ENCODE measurements at places on chromosomes 6 and 20.

- no peak overlapping the region for H3K4me3 ChIP-seq
- peaks cover 22% of the 10 kb centered on the region for H3K27me3 ChIP-seq
- DNase-seq, result no peak
- H3K36me3 ChIP-seq, result no peaks in the 10 kb centered on the region
- H3K4me1 ChIP-seq, result peaks cover 59% of the 10 kb centered on the region
These were observed 527.1 kb downstream of the QKI start for GRCh38 chr6:163941624-163941976.

DNA sequence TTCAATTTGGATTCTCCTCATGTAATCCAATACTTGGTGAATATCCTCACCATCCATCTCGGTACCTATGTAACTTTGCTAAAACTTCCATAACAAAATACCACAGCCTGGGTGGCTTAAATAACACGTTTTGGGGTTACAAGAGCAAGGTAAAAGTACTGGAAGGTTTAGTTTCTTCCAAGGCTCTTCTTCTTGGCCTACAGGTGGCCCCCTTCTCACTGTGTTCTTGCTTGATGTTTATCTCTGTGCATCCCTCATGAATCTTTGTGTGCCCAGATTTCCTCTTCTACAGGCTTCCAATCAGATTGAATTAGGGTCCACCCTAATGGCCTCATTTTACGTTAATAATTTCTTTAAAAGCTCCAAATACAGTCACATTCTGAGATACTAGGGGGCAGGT is 163.3 kb upstream of the HCRTR2 start:
- H3K27ac ChIP-seq, result no peak overlapping the region
- H3K4me3 ChIP-seq, result no peak overlapping the region
- no peak for DNase-seq
- H3K36me3 ChIP-seq, result no peaks in the 10 kb centered on the region
- H3K4me1 ChIP-seq, result no peaks in the 10 kb centered on the region

DNA sequence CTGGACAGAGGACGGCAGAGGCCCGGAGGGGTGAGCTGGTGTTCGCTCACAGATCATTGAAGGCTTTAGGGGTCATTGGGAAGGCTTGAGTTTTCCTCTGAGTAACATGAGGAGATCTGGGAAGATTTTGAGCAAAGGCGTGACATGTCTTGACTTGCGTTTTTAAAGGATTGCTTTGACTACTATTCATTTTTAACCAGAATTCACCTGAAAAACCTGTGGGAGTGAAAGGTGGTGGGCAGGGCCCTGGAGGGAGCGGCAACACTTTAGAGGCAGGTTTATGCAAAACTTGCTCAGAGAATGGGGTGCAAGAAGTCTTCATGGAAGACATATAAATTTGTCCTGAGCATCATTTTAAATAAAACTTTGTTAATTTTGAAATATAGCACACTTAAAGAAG is 72.2 kb upstream of the EEF1E1 start:
- peaks cover 45% of the 10 kb centered on the region for H3K4me1 ChIP-seq
- H3K4me3 ChIP-seq, result no peak overlapping the region
- peak overlapping the region; percentile 93 for H3K27ac ChIP-seq
- DNase-seq, result no peak

DNA sequence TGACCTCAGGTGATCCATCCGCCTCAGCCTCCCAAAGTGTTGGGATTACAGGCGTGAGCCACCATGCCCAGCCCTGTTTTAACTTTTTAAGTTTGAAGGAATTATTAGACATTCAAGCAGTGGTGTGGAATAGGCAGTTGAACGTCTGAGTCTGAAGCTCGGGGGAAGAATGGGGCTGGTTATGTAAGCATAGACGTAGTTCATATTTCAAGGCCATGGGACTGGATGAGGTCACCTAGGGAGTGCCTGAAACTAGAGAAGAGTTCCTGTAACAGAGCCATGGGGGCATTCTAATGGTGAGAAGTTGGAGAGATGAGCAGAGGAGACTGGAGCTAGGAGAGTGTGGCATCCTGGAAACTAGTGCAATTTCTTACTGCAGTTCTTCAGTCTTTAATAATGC is 6.4 kb downstream of the CDKAL1 start:
- H3K27me3 ChIP-seq, result no peaks in the 10 kb centered on the region
- H3K36me3 ChIP-seq, result peaks cover 62% of the 10 kb centered on the region
- peaks cover 35% of the 10 kb centered on the region for H3K4me1 ChIP-seq
- H3K27ac ChIP-seq, result peak overlapping the region; percentile 63

GRCh38 chr6:131950767-131951575 is at the start of gene CCN2:
Gene CCN2 (minus strand): TSS chr6:131951372. CDS start chr6:131951172, 200 bp downstream.
- H3K27ac ChIP-seq, result peak within 1 kb of the TSS; percentile 87
- peak within 1 kb of the TSS; percentile 89 for H3K4me3 ChIP-seq
- peak; percentile 91 for DNase-seq
- peaks cover 55% of the 10 kb centered on the region for H3K4me1 ChIP-seq
- H3K27me3 ChIP-seq, result peaks cover 14% of the 10 kb centered on the region

DNA sequence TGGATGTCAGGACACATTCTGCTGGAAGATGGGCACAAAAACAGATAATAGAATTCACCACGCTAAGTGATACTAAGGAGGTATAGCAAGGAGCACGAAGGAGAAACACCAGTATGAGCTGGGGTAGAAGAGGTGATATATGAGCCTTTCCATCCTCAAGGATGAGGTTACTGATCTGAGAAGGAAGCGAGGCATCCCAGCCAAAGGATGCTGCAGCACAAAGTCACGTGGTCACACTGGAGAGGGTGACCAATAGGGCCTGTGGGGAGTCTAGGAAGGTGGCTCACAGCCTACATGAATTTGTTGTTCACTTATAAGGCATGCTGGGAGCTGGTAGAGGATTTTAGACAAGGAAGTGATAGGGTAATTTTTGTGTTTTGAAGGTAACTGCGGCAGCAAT is 1.4 kb downstream of the GINS1 start:
- peaks cover 17% of the 10 kb centered on the region for H3K36me3 ChIP-seq
- peaks cover 24% of the 10 kb centered on the region for H3K4me1 ChIP-seq
- no peak overlapping the region for H3K27ac ChIP-seq
- H3K27me3 ChIP-seq, result peaks cover 5% of the 10 kb centered on the region
- peak overlapping the region; percentile 95 for H3K4me3 ChIP-seq

DNA sequence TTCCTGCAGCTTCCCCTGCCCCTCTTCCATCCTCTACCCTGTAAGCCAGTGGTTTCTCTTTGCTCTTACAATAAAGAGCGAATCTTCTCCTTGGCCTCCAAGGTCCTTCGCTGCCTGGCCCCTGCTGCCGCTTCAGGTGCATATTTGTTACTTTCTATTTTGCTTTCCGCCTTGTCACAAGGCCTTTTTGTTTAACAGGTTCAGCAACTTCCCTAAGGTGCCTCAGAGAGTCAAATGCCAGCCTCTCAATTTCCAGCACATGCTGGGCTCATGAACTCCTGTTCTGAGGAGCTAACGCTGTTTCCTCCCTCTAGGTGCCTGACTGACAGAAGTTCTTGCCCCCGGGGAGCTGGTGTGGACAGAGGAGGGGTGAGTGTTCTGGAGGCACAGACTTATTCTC is 42.4 kb upstream of the EPB41L1 start:
- no peak overlapping the region for H3K4me3 ChIP-seq
- H3K27ac ChIP-seq, result no peak overlapping the region
- peaks cover 29% of the 10 kb centered on the region for H3K27me3 ChIP-seq
- peaks cover 17% of the 10 kb centered on the region for H3K4me1 ChIP-seq
- DNase-seq, result no peak

DNA sequence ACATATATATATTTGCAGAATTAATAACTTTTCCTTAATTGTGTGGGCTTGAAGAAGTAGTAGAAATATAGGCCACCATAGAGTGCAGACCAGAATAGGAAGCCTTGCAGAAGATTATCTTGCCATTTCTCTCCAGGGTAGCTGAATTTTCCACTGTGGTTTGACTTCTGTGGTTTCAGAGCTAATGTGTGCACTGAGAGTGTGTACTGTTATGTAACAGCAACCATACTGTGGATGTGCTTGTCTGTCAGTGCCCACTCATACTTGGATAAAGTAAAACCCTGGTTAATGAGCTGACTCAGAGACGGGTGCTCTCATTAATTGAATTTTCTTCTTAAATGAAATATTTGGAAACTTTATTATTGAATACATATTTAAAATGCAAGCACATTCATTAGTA is 57.2 kb downstream of the CEP43 start:
- DNase-seq, result no peak
- no peaks in the 10 kb centered on the region for H3K27me3 ChIP-seq
- H3K36me3 ChIP-seq, result peaks cover 9% of the 10 kb centered on the region

DNA sequence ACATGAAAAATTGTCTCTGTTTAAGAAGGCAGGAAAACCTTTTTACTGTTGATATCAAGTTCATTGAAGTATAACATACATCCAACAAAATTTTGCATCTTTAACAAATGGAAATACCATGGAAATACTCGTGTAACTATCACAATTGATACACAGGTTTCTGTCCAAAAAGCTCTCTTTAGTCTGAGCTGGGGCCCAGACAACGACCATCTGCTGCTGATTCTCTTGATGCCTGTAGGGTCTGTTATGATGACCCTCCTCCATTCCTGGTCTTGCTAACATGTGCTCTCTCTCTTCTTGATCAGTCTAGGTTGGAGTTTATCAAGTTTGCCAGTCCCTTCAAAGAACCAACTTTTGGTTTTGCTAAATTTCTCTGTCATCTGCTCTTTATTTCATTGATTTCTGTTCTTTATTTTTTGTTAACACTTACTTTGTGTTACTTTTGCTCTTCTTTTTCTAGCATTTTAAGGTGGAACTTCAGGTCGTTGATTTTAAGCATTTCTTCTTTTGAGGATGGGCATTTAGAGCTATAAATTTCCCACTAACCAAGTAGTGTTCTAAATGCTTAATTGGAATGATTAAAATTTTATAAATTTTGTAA is 116.8 kb downstream of the PSMB1 start:
- H3K4me1 ChIP-seq, result peaks cover 87% of the 10 kb centered on the region
- H3K27ac ChIP-seq, result no peak overlapping the region
- H3K36me3 ChIP-seq, result peaks cover 8% of the 10 kb centered on the region
- DNase-seq, result no peak
- H3K27me3 ChIP-seq, result no peaks in the 10 kb centered on the region
- peak overlapping the region; percentile 2 for H3K4me3 ChIP-seq

DNA sequence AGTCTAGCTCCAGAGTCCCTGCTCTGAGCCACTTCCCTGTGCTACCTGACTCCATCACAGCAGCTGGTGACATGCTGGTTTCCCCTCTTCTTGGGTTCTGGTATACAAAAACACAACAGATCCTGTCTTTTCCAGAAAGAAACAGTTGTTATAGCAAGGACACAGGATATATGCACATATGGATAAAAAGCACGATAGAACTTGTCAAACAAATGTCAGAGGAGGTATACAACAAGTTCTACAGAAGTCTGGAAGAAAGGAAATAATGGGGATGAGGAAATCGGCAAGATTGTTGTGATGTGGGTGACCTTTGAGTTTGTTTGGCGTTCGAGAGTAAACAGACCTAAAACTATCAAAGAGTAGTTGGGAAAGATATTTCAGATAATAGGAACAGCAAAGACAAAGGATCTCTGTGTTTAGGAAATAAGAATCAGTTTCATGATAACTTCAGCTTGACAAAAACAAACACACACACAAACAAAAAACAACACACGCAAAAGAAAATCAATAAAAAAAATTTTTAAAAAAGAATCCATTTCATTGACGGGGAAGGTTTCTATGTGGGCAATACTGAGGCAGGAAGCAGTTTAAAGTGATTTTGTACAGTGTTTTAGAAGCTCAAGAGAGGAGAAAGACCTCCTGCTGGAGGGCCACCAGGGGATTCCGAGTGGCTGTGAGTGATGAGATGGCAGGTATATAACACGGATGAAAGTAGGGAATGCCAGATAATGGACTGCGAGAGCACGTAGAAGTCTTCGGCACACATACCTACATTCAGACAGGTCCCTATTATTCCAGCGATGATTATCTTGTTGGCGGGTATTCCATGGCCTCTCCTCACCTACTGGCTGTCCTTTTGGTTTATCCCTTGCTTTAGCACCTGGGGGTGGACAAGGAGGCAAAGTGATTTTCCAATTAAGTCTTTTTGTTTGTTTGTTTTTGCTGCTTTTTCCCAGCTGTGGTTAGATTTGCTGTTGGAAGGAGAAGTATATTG is 174.9 kb downstream of the HS3ST5 start:
- H3K4me3 ChIP-seq, result no peak overlapping the region
- H3K27me3 ChIP-seq, result peaks cover 3% of the 10 kb centered on the region
- no peak for DNase-seq

- DNase-seq, result no peak
- no peaks in the 10 kb centered on the region for H3K36me3 ChIP-seq
- H3K4me1 ChIP-seq, result peaks cover 19% of the 10 kb centered on the region
These were observed 13.9 kb upstream of the DACT2 start for GRCh38 chr6:168333491-168333890.

DNA sequence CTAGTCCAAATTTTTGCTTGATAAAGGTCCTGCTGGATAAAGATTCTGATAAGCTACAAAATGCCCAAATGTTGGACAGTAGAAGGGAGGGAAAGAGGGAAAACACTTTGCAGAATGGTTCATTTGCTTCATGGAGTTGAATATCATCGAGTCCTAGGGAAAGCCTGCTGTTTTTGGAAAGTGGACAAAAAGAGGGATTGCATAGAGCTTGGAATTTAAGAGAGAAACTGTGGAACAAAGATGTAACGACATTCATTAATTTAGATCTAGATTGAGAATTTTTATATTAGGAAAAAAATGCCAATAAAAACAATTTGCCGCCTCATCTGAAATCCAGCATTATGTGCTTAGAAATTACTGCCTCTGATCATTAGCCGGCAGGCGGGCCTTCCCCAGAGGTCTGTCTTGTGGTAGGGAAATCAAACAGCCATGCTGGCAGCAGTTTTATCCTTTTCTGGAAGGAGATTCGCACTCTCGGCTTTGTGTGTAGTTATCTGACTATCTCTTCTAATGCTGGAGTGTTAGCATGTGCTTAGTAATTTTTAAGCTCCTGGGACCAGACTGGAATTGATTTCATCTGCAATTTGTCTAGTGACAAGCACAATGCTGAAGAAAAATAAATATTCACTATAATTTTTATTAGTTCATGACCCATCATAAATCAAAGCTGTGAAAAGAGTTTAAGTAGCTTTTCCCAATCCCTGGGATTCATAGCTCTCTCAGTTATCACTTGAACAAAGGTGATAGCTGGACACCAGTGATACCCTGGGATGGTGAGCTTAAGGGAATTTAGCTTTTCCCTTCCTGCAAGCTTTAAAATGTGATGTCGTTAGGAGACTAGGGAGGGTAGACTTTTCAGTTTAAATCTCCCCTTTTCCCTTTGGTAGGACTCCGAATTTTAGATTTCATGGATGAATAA is 329.5 kb downstream of the PRL start:
- H3K4me1 ChIP-seq, result peaks cover 75% of the 10 kb centered on the region
- peaks cover 40% of the 10 kb centered on the region for H3K36me3 ChIP-seq
- H3K27ac ChIP-seq, result peak overlapping the region; percentile 47
- no peak overlapping the region for H3K4me3 ChIP-seq
- no peaks in the 10 kb centered on the region for H3K27me3 ChIP-seq
- no peak for DNase-seq

DNA sequence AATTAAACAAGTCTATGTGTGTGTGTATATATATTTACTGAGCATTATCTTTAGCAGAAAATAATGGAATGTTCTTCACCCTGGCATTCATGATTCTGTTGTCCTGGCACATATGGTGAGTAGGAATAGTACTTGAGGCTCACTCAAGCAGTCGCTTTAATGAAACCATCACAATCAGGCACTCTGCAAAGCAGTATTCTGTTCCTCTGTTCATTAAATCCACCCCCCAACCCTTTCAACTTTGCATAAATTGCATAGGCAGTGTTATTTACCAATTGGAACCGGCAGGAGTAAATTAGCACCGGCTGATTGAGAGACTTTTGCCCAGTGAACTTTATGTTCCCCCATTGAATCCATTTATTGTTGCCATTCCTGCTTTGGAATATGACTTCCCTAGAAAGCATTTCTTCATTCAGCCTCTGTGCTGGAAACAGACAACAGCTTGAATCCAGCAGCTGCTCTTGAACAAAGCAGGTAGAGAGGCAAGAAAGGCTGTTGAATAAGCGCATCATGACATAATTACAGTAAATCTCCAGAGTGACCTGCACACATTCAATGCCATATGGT is 268.0 kb upstream of the RNF217 start:
- H3K4me3 ChIP-seq, result no peak overlapping the region
- H3K4me1 ChIP-seq, result no peaks in the 10 kb centered on the region
- no peak overlapping the region for H3K27ac ChIP-seq
